ENCODE measurements at places on chromosomes 16 and 17.

DNA sequence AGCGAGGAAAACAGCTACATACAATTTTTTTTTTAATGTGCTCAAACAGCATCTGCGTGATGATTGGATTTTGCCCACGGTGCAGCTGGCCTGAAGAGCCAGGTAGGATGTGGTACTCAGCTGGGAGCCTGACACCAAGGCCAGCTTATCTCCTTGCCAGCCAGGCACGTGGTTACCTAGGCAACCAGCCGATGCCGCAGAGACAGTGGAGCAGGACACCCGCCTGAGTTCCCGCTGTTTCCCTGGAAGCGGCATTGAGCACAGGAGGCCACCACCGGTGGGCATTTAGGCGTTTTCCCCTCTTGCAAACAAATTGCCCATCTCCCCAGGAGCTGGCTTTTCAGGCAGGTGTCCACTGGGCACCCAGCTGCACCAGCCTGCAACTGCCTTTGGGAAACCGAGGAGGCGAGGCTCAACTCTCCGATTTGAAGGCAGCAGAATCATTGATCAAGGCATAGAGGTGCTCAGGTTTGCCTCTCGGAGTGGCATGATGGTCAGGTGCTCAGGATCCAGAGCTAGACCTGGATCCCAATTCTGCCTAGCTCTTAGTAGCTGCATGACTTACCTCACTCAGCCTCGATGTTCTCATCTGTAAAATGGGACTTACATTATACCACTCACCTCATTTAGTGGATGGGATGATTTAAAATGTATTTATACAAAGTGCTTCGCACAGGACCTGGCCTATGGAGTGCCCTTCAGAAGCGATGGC lies 137.5 kb upstream of the PLCG2 start:
- no peak for DNase-seq

- DNase-seq, result no peak
These were observed 31.0 kb upstream of the MFSD6L start for GRCh38 chr17:8830141-8830540.

- DNase-seq, result no peak
These were observed at the start of gene ZNF205 for GRCh38 chr16:3112058-3112880. TSS of gene ZNF205 (plus strand) at chr16:3112586. CDS start at chr16:3113431, 845 bp downstream.

DNA sequence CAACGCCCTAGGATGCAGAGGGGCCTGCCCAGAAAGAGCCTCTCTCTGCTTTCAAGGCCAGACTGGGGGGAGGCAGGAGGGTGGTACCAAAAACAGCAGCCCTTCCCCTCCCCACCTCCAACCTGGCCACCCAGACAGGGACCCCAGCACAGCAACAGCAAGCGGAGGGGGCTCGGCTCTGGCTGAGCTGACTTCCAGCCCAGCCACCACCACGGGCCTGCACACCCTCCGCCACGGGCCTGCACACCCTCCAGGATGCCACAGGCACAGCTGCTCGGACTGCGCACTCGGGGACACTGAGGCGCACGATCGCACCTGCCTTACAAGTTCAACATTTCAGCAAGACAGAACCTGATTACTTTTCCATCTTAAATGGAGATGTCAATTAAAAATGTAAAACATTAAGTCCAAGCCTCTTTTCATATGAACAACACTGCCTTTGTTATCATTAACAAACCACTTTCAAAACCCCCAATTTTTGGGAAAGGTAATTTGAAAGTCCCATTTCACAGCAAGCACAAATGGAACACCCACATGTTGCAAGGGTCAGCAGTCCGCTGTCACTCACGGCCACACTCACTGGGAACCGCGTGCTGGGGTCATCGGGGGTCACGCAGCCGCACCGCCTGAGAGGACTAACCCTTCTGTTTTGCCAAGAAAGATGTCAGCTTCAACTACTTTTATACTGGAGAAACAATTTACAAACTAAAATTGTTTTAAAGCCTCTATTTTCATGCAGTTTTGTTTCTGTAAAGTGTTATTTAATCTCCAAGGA lies 76.4 kb downstream of the ANKRD11 start:
- DNase-seq, result no peak

DNA sequence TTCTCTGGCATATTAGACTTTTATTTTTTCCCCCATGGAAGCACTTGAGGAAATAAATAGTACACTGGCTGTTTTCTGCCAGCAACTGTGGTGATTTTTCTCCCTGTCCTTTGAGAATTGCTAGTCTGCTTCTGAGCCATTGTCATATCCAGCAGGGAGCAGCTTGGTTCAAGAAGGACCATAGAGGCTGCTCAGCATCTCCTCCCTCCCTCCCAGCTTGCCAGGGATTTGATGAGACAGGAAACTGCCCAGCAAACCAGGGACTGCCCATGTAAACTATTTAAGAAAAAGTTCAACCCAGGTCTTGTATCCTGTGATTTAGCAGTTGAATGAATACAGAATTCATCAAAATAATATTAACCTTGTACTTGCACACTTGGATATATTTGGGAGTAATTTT lies 39.5 kb downstream of the CYB5B start:
- DNase-seq, result no peak
